ENCODE measurements at places on chromosomes 7 and 10.

DNA sequence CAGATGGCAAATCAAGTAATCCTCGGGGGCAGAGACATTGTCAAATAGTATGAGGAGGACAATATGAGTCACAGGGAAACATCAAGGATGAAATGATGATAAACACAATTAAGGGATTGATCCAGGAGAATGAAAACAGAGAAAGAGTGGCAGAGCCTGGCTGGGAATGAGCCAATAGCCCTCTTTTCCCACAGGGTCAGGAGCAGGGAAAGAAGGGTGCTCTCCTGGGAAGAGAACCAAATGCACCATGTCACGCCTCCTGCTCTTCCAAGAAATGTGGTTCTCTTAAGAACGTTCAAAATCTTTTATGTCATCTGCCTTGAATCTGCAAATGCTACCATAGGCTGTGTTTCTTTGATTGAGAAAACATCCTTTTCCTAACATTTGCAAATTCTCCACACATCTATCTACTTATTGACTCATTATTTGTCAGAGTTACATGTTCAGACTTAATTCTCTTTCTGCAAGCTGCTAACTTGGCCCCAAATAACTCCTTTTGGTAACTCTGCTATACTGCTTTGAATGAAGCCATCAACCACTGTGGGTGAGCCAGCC, 50.6 kb downstream of the HIPK2 start:
- no peak for DNase-seq

GRCh38 chr10:73439605-73440312, 6.4 kb upstream of the MSS51 start:
- DNase-seq: no peak

DNA sequence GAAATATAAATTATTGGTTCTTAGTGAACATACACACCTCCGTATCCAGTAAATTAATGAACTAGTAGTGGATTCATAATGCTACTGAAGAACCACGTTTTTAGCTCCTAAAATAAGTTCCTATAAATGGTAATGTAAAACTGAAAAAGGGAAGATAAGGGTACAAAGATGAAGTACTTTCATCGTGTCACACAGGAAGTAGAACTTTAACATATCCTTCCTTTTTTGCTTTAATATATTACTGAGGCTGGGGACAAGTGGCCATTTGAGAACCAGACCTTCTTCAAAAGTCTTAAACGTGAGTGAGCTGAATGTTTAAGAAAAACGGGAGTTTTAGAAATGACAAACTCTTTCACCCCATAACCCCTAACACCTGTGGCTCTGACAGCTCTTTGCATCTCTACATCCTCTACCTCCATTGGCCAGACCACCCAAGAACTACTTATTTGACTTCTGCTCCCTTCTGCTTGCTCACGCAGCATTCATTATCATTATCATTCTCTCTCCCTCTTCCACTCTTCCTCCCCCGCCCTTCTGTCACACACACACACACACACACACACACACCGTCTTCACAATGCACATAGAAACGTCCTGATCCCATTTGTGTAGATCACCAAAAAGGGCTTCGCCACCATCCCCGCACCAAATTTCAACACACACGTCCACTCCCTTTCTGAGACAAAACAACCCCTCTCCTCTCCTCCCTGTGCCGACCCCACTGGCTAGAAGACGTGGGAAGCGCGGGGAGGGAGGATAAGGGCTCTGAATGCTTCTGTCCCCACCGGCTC, 677 bp downstream of the SKAP2 start:
- DNase-seq: no peak

GRCh38 chr10:103513380-103514060, 20.0 kb downstream of the NEURL1 start:
- no peak for DNase-seq

DNA sequence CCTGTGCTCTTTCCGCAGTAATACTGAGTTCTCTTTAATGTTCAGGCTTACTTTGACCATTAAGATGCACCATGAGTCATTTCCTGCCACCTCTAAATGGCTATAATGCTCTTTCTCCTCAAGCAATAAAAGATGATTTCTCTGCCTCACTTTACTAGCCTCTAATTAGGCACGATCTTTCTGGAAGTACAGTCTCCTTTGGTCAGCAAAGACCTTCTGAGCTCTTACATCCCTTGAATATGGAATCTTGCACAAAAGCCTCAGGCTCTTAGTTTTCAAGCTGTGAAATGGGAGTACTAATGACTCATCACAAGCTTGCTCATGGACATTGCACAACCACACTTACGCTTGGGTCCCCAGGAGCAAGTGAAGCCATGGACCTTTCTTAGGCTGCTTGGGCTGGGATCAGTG, 85.9 kb downstream of the FRMD4A start:
- no peak for DNase-seq

- peak; percentile 38 for DNase-seq
These were observed 314.8 kb downstream of the POM121L12 start for GRCh38 chr7:53350241-53350640.

GRCh38 chr10:86522510-86522855, 891 bp upstream of the WAPL start:
- no peak for DNase-seq

DNA sequence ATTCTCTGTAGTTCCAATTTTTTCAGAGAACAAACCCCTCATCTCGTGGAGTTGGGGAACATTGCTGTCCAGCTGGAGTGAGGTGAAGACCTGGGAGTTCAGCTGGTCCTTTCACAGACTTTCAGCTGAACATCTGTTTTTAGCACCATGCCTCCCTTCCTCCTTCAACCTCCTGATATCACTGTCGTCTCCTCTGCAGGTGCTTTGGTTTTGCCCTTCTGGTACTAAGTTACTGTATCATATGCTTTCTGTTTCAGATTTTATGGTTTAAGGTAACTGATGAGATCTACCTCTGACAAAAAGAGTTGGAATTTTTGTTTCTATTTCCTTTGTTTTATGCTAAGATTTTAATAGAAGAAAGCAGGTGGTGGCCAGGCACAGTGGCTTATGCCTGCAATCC, 102.9 kb downstream of the ZNF438 start:
- no peak for DNase-seq

GRCh38 chr10:31820096-31820495, 108.5 kb downstream of the ARHGAP12 start:
- no peak for DNase-seq

GRCh38 chr7:24729365-24730017, 27.8 kb downstream of the GSDME start:
- DNase-seq: no peak
